ENCODE measurements at places on chromosomes 2 and 18. TPM values are rescaled to one million over a fixed set of nuclear protein-coding genes. Genes with fewer than 3 reads are reported as not detected.

YWHAQ gene
- total RNA-seq: 191 TPM

GRCh38 chr2:42474765-42475454 lies 18.9 kb downstream of the KCNG3 start:
- no peaks in the 10 kb centered on the region for H3K36me3 ChIP-seq
- no peak overlapping the region for H3K4me3 ChIP-seq
- no peak for DNase-seq
- H3K27ac ChIP-seq: no peak overlapping the region

- no peaks in the 10 kb centered on the region for H3K36me3 ChIP-seq
- no peak overlapping the region for H3K4me3 ChIP-seq
- H3K27me3 ChIP-seq: no peaks in the 10 kb centered on the region
- H3K27ac ChIP-seq: no peak overlapping the region
- no peaks in the 10 kb centered on the region for H3K4me1 ChIP-seq
These were observed 538.7 kb downstream of the CMPK2 start for GRCh38 chr2:6326958-6327357.

MAPRE3 gene
- 23.0 TPM for total RNA-seq

GRCh38 chr2:96329874-96330273 lies 4.8 kb downstream of the ITPRIPL1 start:
- H3K4me1 ChIP-seq: peaks cover 5% of the 10 kb centered on the region
- H3K36me3 ChIP-seq: no peaks in the 10 kb centered on the region
- peaks cover 10% of the 10 kb centered on the region for H3K27me3 ChIP-seq
- H3K4me3 ChIP-seq: no peak overlapping the region

- H3K36me3 ChIP-seq: no peaks in the 10 kb centered on the region
- no peaks in the 10 kb centered on the region for H3K27me3 ChIP-seq
- DNase-seq: no peak
- H3K4me3 ChIP-seq: no peak overlapping the region
- peak overlapping the region; percentile 77 for H3K27ac ChIP-seq
These were observed 16.3 kb downstream of the CDC42EP3 start for GRCh38 chr2:37654932-37655841.

LAMA3 gene
- 139 TPM for total RNA-seq

MSH2 gene
- 13.3 TPM for total RNA-seq

DNA sequence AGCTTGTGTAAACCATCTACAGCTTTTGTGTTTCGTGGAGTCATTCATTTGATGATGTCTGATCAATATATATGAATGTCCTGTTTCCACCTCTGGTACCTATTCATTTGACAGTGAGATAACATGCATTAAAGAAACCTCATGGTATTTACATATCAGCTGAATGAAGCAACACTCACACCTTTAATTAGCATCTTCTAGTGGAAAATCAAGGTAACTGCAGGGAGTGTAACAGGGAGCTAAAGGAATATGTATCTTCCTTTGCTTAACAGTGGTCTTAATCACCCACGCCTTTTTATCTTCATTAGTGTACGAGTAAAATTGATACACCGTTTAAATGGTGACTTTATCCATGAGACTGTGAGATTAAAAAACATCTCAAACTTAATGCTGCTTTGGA lies 15.6 kb downstream of the SLC39A10 start:
- H3K27ac ChIP-seq: no peak overlapping the region
- H3K4me1 ChIP-seq: no peaks in the 10 kb centered on the region

GRCh38 chr18:26703170-26703930 lies 155.0 kb upstream of the KCTD1 start:
- no peak overlapping the region for H3K27ac ChIP-seq
- H3K27me3 ChIP-seq: no peaks in the 10 kb centered on the region
- no peaks in the 10 kb centered on the region for H3K36me3 ChIP-seq
- H3K4me1 ChIP-seq: no peaks in the 10 kb centered on the region
- DNase-seq: no peak

CHRND gene
- not detected for total RNA-seq

ALPG gene
- total RNA-seq: 0.49 TPM

- no peak overlapping the region for H3K27ac ChIP-seq
- DNase-seq: no peak
- no peaks in the 10 kb centered on the region for H3K36me3 ChIP-seq
- no peaks in the 10 kb centered on the region for H3K27me3 ChIP-seq
- H3K4me3 ChIP-seq: no peak overlapping the region
These were observed 32.6 kb downstream of the FBXO15 start for GRCh38 chr18:74115046-74115445.

DNA sequence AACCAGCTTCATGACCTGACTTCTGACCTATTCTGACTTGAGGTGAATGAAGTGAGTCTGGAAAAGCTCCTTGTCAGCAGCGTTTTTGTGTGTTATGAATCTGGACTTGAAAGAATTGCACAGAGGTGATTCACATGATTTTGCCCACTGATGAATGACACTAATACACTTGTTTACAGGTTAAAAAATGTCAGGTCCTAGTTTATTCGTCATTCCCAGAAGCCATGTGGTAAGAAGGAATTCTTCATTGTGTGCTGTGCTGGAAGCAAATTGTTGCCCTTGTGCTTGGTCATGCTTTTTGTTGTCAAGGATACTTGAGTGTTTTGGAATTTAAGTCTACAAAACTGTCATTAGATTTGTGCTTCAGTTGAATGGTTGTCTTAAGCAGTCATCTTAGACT lies 15.5 kb downstream of the SEC11C start:
- H3K4me1 ChIP-seq: no peaks in the 10 kb centered on the region
- H3K36me3 ChIP-seq: peaks cover 75% of the 10 kb centered on the region
- no peaks in the 10 kb centered on the region for H3K27me3 ChIP-seq
- no peak overlapping the region for H3K27ac ChIP-seq
- DNase-seq: no peak

- no peaks in the 10 kb centered on the region for H3K27me3 ChIP-seq
- no peaks in the 10 kb centered on the region for H3K36me3 ChIP-seq
These were observed 74.5 kb upstream of the NCKAP5 start for GRCh38 chr2:133642791-133643191.

ACTR1B gene
- 60.7 TPM for total RNA-seq

GRCh38 chr2:200453853-200454534 lies 55.9 kb downstream of the KCTD18 start:
- peaks cover 7% of the 10 kb centered on the region for H3K4me1 ChIP-seq
- no peak overlapping the region for H3K4me3 ChIP-seq
- H3K27me3 ChIP-seq: no peaks in the 10 kb centered on the region
- no peak for DNase-seq

DNA sequence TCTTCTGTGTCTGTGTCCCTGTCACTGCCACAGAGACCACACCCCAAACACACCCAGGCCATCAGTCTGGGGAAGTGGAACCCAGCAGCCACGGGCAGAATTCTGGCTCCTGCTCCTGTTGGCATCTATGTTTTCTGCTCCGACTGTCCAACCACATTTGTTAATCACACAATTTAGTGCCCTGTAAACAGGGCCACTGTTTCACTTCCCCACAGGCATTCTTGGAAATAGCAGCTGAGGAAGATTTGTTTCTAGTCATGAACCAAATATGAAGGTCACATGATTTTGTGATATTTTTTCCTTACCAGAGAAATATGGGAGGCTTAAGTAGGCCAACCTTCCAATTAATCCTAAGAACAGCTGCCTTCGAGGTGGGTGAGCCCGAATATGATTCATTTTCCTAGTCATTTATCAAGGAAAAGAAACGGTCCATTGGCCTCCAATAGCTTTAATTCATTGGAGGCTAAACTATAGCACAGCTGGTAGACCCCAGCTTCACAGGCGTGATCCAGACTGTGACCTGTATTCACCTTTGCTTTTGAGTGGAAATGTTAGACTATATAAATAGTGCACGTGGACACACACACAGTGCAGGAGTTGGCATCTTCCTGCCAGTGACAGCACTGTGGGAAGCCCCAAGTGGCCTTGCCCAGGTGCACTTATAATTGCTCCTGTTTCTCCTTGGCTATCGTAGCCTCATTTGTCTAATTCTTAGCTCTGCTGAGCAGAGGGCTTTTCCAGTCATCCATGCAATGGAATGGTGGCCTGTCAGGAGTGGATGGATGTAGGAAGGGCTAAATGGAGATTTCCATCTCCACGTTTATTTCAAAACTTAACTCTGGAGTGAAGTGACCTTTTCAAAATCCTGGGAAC lies 267.9 kb downstream of the LPIN1 start:
- H3K4me3 ChIP-seq: no peak overlapping the region
- H3K4me1 ChIP-seq: no peaks in the 10 kb centered on the region
- H3K36me3 ChIP-seq: no peaks in the 10 kb centered on the region

GRCh38 chr18:45739268-45739667 lies 15.3 kb downstream of the SLC14A1 start:
- no peak overlapping the region for H3K27ac ChIP-seq
- no peak overlapping the region for H3K4me3 ChIP-seq
- H3K4me1 ChIP-seq: peaks cover 3% of the 10 kb centered on the region
- no peaks in the 10 kb centered on the region for H3K27me3 ChIP-seq

PDK1 gene
- 6.0 TPM for total RNA-seq

IL1A gene
- total RNA-seq: 1.9 TPM

IL36A gene
- total RNA-seq: not detected

DNA sequence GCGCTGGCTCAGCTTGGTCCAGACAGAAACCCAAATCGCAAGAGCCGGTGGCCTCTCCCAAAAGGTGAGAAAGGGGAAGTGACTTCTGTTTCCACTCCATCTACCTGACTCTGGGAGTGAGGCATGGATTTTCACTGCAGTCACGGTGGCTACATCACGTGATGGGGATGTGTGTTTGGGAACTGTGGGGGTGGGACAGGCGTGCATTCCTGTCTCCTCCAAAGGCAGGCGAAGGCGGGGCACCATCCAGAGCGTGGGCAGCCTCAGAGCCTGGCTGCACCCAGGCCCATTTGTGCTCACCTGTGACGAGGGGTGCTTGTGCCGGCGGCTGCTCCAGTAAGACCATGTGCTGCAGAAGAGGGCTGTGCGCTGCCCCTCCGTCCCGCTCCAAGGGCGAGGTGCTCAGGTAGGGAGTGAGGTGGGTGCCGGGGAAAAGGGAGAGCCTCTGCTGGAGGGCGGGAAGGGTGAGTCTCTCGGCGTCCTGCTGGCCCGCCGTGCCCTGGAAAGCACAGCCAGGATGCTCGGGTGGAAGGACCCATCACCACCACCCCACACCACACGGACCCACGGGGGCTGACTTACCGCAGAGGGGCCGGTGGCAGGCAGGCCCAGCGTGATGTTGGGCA lies 266.8 kb downstream of the HDAC4 start:
- no peak for DNase-seq
- no peaks in the 10 kb centered on the region for H3K27me3 ChIP-seq
- H3K4me3 ChIP-seq: no peak overlapping the region
- no peak overlapping the region for H3K27ac ChIP-seq
- no peaks in the 10 kb centered on the region for H3K4me1 ChIP-seq

CYP20A1 gene
- total RNA-seq: 35.0 TPM

GRCh38 chr2:104746858-104747257 lies 107.1 kb upstream of the POU3F3 start:
- H3K27me3 ChIP-seq: no peaks in the 10 kb centered on the region
- H3K4me1 ChIP-seq: no peaks in the 10 kb centered on the region
- no peak overlapping the region for H3K27ac ChIP-seq
- no peaks in the 10 kb centered on the region for H3K36me3 ChIP-seq
- H3K4me3 ChIP-seq: no peak overlapping the region

DNA sequence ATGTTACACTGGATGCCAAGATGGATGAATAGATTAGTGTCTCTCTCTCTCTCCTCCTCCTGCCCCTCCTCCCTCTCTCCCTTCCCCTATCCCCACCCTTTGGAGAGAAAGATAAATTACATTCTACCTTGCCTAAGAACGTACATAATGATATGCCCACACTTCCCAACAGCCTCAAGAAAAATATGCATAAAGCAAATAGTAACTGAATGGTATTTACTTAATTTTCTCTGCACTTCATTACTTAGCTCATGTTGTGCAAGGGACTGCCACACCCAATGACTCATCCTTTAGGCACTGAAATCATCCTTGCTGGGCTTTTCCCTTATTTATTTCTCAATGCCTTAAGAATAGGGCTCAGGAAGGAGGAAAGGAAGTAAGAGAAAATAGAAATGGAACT lies 137.3 kb upstream of the PID1 start:
- H3K27ac ChIP-seq: peak overlapping the region; percentile 80
- peaks cover 23% of the 10 kb centered on the region for H3K4me1 ChIP-seq
- no peaks in the 10 kb centered on the region for H3K27me3 ChIP-seq
- no peak overlapping the region for H3K4me3 ChIP-seq

PARD6G gene
- total RNA-seq: 6.5 TPM

GRCh38 chr2:77862120-77862519 lies 339.9 kb upstream of the LRRTM4 start:
- DNase-seq: no peak
- no peak overlapping the region for H3K4me3 ChIP-seq
- no peaks in the 10 kb centered on the region for H3K27me3 ChIP-seq
- no peak overlapping the region for H3K27ac ChIP-seq

DNA sequence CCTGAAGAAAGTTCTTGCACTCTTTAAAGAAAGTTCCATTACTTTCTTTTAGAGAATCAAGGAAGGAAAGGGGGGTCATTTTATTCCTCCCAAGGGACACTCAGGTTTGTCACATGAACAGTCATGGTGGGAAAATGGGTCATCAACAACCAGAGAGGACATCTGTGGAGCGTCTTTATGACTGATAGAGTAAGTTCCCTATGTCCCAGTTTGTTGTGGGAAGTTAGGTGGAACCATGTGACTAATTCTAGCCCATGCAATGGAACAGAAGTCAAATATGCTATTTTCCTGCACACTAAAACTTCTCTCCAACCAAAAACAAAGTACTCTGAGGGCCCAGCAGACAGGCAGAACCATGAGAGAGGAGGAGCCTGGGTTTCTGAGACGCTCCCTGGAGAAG lies 165.6 kb upstream of the SERTAD2 start:
- H3K4me3 ChIP-seq: no peak overlapping the region
- no peaks in the 10 kb centered on the region for H3K4me1 ChIP-seq
- H3K36me3 ChIP-seq: no peaks in the 10 kb centered on the region
- no peak for DNase-seq
- no peaks in the 10 kb centered on the region for H3K27me3 ChIP-seq

GRCh38 chr2:14866736-14867352 lies 234.3 kb downstream of the LRATD1 start:
- H3K4me3 ChIP-seq: no peak overlapping the region
- H3K4me1 ChIP-seq: no peaks in the 10 kb centered on the region
- no peaks in the 10 kb centered on the region for H3K27me3 ChIP-seq
- DNase-seq: no peak
- H3K27ac ChIP-seq: no peak overlapping the region
- H3K36me3 ChIP-seq: no peaks in the 10 kb centered on the region

REG1B gene
- total RNA-seq: not detected

- DNase-seq: no peak
- H3K36me3 ChIP-seq: no peaks in the 10 kb centered on the region
- no peak overlapping the region for H3K27ac ChIP-seq
- H3K4me3 ChIP-seq: no peak overlapping the region
These were observed 34.3 kb downstream of the SCN9A start for GRCh38 chr2:166341426-166341825.

CD28 gene
- 2.5 TPM for total RNA-seq

STARD6 gene
- total RNA-seq: not detected

- DNase-seq: no peak
- peaks cover 70% of the 10 kb centered on the region for H3K36me3 ChIP-seq
- no peak overlapping the region for H3K4me3 ChIP-seq
- no peak overlapping the region for H3K27ac ChIP-seq
- no peaks in the 10 kb centered on the region for H3K27me3 ChIP-seq
- no peaks in the 10 kb centered on the region for H3K4me1 ChIP-seq
These were observed 7.2 kb downstream of the ADI1 start for GRCh38 chr2:3512086-3512485.

GRCh38 chr2:157441072-157441454 lies 2.8 kb downstream of the CYTIP start:
- H3K4me3 ChIP-seq: peak overlapping the region; percentile 54
- no peak for DNase-seq
- peak overlapping the region; percentile 86 for H3K27ac ChIP-seq
- no peaks in the 10 kb centered on the region for H3K27me3 ChIP-seq
- no peaks in the 10 kb centered on the region for H3K4me1 ChIP-seq

GRCh38 chr2:195319112-195319460 lies 337.9 kb upstream of the SLC39A10 start:
- no peak overlapping the region for H3K27ac ChIP-seq
- no peak for DNase-seq
- no peaks in the 10 kb centered on the region for H3K36me3 ChIP-seq
- H3K4me3 ChIP-seq: no peak overlapping the region
